ENCODE measurements at places on chromosomes 2 and 18.
A peak's percentile ranks its signal among the peaks of the same experiment; 100 is the strongest.

DNA sequence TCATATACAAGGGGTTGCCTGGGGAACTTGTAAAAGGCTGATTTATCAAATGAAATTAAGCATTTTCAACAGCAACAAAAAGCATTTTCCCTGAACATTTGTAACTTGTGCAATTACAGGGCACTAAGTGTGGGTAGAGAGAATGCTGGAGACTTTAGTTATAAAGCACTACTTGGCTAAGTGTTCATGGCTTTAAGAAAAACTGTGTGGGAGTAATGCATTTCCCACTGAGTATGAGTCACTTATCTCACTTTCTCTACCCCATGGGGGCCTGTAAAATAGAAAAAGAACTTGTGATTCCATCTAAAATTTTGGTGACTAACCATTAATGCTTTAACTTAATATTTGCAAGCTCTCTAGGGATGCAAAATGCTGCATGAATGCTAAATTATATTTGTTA lies 193.4 kb downstream of the CCDC102B start:
- no peak for DNase-seq

DNA sequence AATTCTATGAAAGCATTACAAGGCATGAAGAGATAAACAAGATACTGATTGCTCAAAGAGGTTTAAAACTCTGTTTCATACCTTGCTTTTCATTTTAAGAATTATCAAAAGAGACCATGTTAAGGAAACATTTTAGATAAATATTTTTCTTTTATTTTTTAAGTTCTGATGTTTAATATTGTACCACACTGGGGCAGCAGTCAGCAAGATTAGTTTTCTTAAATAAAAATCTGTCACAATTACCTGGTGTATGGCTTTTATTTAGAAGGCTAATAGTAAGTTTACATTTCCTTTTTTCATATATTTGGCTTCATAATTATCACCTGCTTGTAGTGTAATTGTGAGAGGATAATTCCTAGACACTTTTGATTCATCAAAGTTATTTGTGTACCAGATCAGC lies 46.4 kb downstream of the ZNF804A start:
- DNase-seq = no peak

GRCh38 chr2:70089983-70090525 lies 2.8 kb downstream of the PCBP1 start:
- DNase-seq = no peak

- DNase-seq = no peak
These were observed 111.8 kb downstream of the STPG4 start for GRCh38 chr2:47043142-47043890.

DNA sequence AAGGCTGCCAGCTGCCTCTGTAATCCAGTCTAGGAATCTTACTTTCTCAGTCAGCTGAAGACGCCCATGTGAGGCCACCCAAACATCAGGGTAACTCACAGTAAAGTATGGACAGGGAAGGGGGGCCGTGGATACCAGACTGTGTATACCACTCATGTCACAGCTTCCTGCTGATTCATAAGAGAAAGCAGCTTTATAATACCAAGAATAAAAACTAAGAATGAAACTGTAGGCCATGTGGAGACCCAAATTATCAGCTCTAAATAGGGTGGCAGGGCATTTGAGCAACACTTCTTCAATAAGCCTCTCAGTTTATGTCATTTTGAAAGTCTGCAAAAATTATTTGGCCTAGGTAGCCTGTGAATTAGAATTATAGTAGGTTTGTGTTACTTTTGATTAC lies 115.0 kb upstream of the CDCA7 start:
- no peak for DNase-seq

- no peak for DNase-seq
These were observed 224.8 kb downstream of the NEDD4L start for GRCh38 chr18:58268849-58269248.

DNA sequence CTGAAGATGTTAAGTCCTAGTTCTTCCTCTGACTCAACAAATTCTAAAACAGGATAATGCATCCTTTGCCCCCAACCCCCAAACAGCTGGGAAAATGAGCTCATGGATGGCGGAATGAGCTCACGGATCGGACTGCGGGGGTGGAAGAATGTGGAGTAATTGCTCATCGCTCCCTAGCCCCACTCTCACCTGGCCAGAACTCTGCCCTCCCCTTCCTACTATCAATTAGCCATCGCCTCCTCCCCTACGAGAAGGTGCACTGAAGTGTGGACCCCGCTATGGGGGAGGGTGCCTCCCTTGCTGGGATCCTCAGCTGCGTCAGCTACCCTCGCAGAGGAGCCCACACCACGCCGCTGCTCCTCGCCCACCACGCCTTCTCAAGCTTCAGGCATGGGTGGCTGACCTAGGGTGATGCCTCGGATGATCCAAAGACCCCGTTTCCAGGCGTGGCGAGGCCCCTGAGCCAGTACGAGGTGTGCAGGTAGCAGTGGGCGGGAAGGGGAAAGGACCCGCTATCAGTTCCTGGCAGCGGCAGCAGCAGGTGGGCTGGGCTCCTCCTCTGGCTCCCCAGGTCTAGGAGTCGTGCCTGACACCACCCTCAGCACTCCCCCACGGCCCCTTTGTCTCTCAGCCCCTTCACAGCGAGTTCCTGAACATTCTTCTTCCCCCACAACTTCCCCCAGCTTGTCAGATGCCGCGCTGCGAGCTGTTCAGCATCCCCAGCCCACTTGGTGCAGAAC lies 82.1 kb upstream of the POMC start:
- no peak for DNase-seq

- DNase-seq = peak; percentile 73
These were observed 19.1 kb upstream of the ARHGAP25 start for GRCh38 chr2:68715353-68716041.

GRCh38 chr2:101806123-101806522 lies 108.6 kb downstream of the MAP4K4 start:
- peak; percentile 54 for DNase-seq

GRCh38 chr2:98484652-98485452 lies 40.2 kb downstream of the INPP4A start:
- DNase-seq = no peak

DNA sequence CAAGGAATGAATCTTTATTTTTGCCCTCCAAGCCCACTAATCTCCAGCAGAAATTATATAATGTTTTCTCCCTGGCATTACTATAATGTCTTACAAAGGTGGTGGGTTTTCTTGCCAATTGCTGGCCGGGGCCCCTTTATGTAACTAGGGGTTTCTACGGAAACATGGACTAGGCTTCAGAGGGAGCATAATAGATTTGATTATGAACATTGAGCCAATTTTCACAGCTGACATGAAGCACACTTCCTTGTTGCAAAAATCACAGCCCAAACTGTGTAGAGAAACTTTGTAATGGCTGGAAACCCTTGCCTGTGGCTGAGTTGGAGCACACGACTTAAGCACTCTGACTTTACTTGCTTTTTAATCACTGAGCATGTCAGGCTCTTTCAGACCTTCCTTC lies 3.8 kb upstream of the CYRIA start:
- no peak for DNase-seq

GRCh38 chr2:131046028-131046917 lies 47.0 kb downstream of the FAM168B start:
- no peak for DNase-seq

- DNase-seq = no peak
These were observed 35.4 kb upstream of the TMEM182 start for GRCh38 chr2:102726128-102727087.

GRCh38 chr18:33577685-33578517 lies at the start of gene ASXL3:
Gene ASXL3, plus strand, starts transcription at chr18:33578219. Its CDS starts 413 bp downstream, at chr18:33578632.
- DNase-seq = peak; percentile 37

- DNase-seq = peak; percentile 82
These were observed 46.6 kb downstream of the TAF1B start for GRCh38 chr2:9889812-9890261.

DNA sequence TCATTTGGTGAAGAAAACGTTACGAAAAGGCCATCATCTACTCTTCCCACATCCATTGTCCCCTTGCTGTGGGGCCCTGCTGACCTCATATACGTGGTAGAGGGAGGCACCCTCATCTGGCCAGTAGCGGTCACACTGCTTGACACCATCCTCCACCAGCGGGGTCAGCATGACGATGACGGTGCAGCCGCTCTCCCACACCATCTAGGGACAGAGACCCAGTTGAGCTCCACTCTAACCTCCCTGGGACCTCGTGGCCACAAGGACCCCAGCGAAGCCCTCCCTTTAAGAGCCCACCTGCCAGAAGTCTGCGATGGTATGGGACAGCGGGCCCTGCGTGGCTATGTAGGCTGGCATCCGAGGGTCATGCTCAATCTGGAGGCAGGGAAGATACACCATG lies 13.1 kb downstream of the PTPRN start:
- DNase-seq = no peak

- no peak for DNase-seq
These were observed 33.8 kb downstream of the LCLAT1 start for GRCh38 chr2:30480703-30481322.

DNA sequence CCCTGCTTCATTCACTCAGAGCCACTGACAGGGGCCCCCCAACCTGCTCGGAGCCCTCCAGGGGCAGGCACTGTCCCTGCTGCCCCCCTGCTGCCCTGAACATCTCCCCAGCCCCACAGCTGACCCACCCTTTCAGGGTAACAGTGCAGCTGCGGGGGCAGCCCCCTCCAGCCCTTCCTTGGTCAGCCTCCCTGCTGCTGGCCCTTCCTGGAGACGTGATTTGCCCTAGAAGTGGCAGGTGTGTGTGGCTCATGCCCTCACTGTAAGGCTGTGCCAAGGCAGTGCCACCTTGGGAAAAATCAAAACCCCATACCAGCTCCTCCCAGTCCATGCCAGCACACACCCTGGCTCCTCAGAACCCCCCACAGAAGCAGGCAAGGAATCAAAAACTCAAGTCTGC lies 184.2 kb upstream of the HDAC4 start:
- no peak for DNase-seq

GRCh38 chr2:205764270-205764746 lies 82.0 kb downstream of the NRP2 start:
- peak; percentile 69 for DNase-seq

DNA sequence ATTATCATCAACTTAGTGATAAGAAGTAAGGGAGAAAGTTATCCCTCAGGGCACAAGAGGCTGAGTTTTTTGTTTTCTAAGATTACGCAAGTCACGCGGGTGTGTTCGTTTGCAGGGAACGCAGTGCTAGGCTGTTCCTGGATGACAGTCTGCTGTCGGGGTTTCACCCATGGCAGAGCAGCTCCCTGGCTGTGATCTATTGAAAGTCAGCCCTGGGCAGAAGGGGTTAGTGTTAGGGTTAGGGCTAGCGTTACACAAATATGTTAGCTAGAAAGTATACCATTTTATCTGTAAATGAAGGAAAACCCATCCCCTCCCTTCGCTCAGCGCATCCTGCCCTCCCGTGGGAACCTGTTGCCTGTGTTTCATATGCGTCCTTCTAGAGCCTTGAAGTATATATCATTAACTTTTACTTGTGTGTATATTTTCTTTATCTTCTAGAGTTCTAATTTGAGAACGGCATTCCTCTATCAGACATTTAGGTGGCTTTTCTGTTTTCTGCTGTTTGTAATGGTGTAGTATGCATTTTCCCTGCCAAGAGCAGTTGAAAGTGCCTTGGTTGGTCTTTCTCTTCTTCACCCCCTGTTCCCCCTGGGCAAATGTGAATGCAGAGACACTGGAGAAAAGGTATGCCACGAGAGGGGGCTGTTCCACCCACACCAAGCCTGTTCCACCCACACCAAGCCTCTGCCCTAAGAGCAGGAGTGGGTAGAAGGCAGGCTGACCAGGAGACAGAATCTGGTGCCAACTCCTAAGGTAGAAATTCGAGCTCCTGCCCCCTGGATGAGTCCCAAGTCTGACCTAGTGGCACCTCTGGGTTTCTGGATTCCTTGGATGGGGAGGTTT lies 47.0 kb downstream of the ARMC9 start:
- DNase-seq = no peak

GRCh38 chr18:12911025-12911928 lies 27.2 kb upstream of the PTPN2 start:
- no peak for DNase-seq

DNA sequence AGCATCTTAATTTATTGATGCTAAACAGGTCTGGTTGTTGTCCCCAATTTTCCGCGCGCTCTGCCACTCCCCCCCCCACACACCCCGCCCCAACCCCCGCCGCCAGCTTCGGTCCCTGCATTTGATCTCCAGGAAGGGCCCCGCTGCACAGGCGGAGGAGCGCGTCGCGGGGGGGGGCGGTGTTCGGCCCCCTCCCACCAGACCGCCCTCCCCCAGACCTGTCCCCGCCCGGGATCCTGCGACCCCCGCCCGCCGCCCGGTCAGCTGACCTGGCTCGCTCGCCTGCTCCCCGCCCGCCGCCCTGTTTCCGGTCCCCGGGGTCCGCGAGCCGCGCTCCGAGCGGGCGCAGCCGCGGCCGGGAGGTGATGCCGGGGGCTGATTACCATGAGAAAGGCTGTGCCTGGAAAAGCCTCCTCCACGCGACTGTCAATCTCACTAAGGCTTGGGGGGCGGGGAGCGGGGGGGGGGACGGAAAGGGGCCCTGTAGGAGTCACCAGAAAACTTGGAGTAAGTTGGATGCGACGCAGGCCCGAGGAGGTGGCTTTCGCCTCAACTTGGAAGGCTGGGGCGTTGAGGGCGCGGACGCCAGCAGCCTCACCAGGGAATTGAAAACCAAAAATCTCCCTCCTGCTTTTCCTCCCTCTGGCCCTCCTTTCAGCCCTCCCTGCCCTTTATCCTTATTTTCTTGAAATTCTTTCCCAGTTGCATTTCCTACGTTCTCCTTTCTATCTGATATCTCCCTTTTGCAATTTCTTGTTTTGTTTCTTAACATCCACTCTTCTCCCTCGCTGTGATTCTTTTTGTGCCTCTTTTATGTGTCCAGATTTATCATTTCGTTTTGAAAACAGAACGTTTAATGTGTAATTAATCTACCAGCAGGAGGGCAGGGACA lies 4.4 kb upstream of the ZEB2 start:
- no peak for DNase-seq

GRCh38 chr2:178244777-178245176 lies 50.5 kb downstream of the OSBPL6 start:
- no peak for DNase-seq

DNA sequence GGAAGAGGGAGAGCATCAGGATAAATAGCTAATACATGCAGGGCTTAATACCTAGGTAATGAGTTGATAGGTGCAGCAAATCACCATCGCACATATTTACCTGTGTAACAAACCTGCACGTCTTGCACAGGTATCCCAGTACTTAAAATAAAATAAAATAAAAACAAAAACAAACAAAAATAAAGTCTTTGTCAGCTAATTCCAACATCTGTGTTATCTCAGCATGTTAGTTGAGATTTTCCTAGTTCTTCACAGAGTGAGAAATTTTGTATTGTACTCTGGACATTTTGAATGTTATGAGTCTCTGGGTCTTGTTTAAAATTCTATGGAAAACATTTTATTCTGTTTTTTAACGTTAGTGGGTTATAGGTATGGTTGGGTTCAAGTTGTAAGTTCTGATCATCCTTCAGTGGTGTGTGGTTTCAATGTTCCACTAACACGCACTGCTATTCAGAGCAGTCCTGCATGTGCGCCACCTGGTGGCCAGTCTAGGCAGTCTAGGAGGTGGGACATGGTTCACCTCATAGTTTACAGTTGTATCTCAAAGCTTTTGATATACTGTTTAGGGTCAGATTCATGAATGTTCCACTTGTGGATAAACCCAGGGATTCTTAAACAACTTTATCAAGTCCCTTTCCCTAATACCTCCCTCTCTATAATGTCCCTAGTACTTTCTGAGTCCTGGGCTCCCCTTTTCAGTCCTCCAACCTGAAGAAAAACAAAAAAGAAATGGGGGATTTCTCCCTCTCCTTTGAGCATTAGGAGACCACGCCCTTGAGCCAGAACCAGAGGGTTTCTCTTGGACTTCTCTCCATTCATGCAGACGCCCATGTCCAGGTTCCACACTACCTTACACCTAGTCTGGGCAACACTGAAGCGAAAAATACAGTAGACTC lies 213.4 kb upstream of the GATA6 start:
- peak; percentile 55 for DNase-seq

- no peak for DNase-seq
These were observed 434.4 kb downstream of the HRH4 start for GRCh38 chr18:24894880-24895279.

Measured in HAP-1 (cell line).